CD8-positive, alpha-beta T cell (primary cell): ENCODE measurements at places on chromosomes 7 and 10. TPM values are rescaled to one million over a fixed set of nuclear protein-coding genes. Genes with fewer than 3 reads are reported as not detected.

DNA sequence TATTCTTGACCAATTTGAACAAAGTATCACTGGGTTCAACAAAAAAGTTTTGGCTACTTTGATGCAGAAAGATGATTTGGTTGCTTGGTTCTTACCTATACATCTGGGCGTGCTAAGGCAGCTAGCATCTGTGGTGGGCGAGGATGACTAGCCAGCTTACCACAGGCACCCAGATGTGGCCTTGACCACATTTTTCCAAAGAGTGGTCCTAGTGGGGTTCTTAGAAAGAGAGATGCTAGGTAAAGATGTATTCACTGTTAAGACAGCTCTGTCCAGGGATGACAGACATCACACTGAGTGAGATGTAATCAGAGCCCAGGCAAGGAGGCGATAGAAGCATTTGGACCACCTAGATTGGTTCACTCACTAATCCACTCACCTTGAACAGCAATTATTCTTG is 785 bp downstream of the DNTT start:
- no peak for DNase-seq

CLRN3 gene
- total RNA-seq: not detected

HELLS gene
- 8.7 TPM for total RNA-seq

PHKG1 gene
- total RNA-seq: 9.6 TPM

DNA sequence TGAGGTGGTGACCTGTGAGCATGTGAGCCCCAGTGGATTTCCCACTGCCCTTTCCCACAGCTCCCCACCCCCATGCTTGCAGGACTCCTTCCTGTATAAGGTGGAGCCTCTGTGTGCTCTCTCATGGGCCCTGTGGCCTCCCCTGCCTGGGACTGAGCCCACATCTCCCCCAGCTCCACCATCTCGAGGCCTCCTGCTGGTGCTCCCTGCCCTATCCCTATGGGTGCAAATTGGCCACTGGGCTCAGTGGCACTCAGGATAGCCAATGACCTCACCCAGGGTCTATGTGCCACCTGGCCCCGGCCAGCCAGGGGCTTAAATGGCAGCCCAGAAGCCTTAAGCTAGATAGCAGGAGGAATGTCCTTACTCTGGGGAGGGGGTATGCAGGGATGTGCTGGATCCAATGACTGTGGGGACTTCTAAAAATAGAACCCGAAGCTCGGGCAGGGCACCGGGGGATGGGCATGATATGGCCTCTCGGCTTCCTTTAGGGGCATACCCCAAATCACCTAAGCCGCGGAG is 2.0 kb downstream of the LDB3 start:
- DNase-seq: no peak

DNA sequence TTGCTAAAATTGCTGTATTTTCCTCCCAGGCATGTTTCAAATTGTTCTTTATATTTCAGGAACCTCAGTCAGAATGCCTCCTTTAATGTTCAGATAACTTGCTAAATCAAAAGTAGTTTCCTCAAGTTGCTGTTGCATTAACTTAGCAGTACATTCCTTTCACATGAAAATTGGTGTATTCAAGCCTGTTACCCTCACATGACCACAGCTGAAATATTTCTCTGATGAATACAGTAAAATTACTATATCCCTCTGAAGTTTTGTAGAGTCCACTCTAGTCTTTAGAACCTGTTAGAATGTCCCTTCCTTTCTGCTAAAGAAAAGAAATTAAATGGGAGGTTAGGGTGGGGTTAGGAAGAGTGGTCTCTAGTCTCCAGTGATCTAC is 24.5 kb upstream of the C1GALT1 start:
- no peak for DNase-seq
